ENCODE measurements at places on chromosomes 7 and 10.

- no peak for DNase-seq
- H3K27me3 ChIP-seq = peaks cover 6% of the 10 kb centered on the region
- no peaks in the 10 kb centered on the region for H3K36me3 ChIP-seq
- H3K4me1 ChIP-seq = peaks cover 2% of the 10 kb centered on the region
- H3K27ac ChIP-seq = no peak overlapping the region
- no peak overlapping the region for H3K4me3 ChIP-seq
These were observed 500.2 kb downstream of the GLRX3 start for GRCh38 chr10:130636313-130636930.

DNA sequence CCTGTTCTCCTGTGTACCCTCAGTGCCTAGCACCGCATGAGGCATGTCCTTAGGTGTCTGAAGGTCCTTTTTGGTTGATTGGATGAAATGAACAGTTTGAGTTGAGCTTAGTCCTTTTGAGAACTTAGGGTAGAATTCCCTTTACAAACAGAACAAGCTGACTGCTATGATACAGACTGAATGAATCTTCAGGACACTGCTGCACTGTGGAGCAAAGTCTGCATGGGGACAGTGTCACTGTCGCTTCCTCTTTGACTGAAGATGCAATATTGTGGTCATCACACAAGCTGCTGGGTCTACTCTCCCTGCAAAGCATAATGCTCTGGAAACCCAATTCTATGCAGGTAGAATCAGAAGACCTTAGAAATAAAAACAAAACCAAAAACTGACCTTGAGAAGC, 8.6 kb upstream of the PLAU start:
- H3K4me3 ChIP-seq = no peak overlapping the region
- H3K36me3 ChIP-seq = no peaks in the 10 kb centered on the region
- H3K27ac ChIP-seq = no peak overlapping the region

DNA sequence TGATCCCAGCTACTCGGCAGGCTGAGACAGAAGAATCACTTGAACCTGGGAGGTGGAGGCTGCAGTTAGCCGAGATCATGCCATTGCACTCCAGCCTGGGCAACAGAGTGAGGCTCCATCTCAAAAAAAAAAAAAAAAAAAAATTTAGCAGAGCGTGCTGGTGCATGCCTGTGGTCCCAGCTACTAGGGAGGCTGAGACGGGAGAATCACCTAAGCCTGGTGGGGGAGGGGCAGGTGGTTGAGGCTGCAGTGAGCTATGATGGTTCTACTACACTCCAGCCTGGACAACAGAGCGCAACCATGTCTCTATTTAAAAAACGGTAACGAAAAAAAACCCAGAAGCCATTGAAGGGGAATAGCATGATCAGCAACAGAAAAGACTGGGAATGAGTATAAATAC, 89.9 kb downstream of the ARHGAP12 start:
- no peak overlapping the region for H3K4me3 ChIP-seq
- H3K4me1 ChIP-seq = peaks cover 4% of the 10 kb centered on the region
- H3K36me3 ChIP-seq = no peaks in the 10 kb centered on the region
- no peak for DNase-seq
- H3K27me3 ChIP-seq = no peaks in the 10 kb centered on the region

GRCh38 chr7:22651036-22651435, 76.0 kb upstream of the IL6 start:
- H3K27ac ChIP-seq = no peak overlapping the region
- DNase-seq = no peak
- H3K36me3 ChIP-seq = peaks cover 11% of the 10 kb centered on the region
- H3K27me3 ChIP-seq = peaks cover 4% of the 10 kb centered on the region
- no peak overlapping the region for H3K4me3 ChIP-seq

DNA sequence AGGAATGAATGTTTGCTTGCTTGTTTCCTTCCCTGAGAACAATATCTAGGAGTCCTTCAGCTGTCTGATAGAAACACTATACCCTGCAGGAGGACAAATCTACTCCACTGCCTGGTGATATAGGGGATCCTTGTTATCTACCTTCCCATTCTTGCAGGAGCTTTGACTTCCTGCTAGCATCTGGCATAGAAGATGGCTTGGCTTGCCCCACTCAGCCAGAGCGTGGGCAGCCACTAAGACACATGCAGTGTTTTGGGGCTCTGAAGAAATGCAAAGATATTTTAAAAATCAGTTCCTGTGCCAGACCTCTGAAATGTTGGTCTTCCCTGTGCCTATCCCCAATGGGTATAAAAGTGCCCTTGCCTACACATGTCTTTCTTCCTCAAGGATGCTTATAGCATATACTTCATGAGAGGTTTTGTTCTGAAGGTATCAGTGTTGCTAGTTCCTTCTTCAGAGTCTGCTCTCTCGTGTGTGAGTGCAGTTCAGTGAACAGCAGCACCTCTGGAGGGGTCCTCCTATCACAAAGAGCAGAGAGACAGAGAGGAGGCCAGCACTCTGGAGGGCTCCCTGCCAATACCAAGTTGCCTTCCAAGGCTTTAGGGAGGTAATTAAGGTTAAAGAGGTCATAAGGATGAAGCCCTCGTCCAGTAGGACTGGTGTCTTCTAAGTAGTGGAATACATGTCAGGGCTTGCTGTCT, 149.1 kb upstream of the CALCR start:
- no peaks in the 10 kb centered on the region for H3K36me3 ChIP-seq
- H3K4me1 ChIP-seq = peaks cover 4% of the 10 kb centered on the region
- no peaks in the 10 kb centered on the region for H3K27me3 ChIP-seq
- H3K4me3 ChIP-seq = no peak overlapping the region
- DNase-seq = no peak
- no peak overlapping the region for H3K27ac ChIP-seq

DNA sequence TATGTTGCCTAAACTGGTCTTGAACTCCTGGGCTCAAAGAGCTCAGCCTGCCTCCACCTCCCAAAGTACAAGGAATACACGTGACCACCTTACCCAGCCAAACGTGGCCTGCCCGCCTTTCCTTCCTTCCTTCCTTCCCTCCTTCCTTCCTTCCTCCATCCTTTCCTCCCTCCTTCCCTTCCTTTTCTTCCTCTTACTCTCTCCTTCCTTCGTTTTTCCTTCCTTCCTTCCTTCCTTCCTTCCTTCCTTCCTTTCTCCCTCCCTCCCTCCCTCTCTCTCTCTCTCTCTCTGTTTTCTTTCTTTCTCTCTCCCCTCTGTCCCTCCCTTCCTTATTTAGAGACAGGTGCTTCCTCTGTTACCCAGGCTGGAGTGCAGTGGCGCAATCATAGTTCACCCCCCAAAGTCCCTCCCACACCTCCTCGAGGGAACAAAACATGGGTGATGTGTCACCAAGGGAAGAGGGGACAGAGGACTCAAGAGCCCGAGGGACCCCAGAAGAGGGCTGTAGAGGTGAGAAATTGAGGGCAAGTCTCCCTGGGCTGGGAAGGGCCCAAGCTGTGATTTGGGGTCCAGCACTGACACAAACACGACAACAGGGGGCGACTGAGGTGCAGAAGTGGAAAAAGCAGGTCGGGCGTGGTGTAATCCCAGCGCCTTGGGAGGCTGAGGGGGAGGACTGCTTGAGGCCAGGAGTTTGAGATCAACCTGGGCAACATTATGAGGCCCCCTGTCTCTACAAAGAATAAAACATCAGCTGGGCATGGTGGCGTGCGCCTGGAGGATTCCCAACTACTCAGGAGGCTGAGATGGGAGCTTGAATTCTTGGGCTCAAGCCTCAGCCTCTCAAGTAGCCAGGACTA, 28.1 kb downstream of the EPHB4 start:
- H3K4me1 ChIP-seq = peaks cover 13% of the 10 kb centered on the region
- peaks cover 11% of the 10 kb centered on the region for H3K27me3 ChIP-seq
- H3K36me3 ChIP-seq = no peaks in the 10 kb centered on the region
- H3K4me3 ChIP-seq = no peak overlapping the region
- peak; percentile 56 for DNase-seq

- H3K4me1 ChIP-seq = no peaks in the 10 kb centered on the region
- no peak overlapping the region for H3K27ac ChIP-seq
- H3K27me3 ChIP-seq = no peaks in the 10 kb centered on the region
These were observed 518.2 kb downstream of the SORCS3 start for GRCh38 chr10:105159268-105159667.

DNA sequence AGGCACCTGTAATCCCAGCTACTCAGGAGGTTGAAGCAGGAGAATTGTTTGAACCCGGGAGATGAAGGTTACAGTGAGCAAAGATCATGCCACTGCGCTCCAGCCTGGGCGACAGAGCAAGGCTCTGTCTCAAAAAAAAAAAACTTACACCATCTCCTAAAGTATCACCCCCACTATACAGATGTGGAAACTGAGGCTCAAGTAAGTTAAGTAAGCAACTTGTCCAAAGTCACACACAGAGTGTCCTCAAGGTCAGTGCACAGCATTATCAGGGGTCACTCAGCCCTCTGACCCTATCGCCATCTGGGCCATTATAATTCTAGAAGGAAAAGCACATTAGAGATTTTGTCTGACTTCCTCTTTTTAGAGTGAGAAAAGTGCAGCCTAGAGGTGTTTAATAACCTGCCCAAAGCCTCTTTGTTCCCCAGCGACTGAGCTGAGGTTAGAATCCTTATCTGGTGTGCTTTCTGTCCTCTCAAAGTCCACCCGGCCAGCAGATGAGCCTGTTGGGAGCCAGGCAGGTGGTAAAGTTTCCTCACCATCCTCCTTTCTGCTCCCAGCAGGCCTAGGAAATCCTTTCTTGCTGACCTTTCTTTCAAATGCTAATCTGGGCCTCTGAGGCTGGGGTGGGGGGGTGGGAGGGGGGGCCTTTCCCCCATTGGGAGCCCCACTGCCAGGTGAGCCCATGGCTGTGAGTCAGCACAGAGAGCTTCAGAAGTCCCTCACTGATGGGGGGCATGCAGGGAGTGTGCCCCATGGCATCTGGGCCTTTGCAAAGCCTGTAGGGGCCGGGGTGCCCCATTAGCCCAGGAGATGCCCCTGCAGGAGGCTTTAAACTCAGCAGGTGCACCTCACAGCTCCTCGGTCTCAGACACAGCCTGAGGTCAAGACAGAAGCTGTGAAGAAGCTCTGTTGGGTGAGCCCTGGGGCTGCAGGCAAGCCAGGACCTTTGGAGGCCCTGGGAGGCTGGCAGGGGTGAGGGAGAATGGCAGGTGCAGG, 12.0 kb upstream of the KCNMA1 start:
- no peak overlapping the region for H3K4me3 ChIP-seq
- no peaks in the 10 kb centered on the region for H3K4me1 ChIP-seq
- no peak for DNase-seq
- H3K36me3 ChIP-seq = no peaks in the 10 kb centered on the region

GRCh38 chr10:87818505-87819288, 671 bp upstream of the ATAD1 start:
- H3K27me3 ChIP-seq = no peaks in the 10 kb centered on the region
- peak; percentile 31 for DNase-seq
- H3K27ac ChIP-seq = peak overlapping the region; percentile 95
- peaks cover 30% of the 10 kb centered on the region for H3K4me1 ChIP-seq

DNA sequence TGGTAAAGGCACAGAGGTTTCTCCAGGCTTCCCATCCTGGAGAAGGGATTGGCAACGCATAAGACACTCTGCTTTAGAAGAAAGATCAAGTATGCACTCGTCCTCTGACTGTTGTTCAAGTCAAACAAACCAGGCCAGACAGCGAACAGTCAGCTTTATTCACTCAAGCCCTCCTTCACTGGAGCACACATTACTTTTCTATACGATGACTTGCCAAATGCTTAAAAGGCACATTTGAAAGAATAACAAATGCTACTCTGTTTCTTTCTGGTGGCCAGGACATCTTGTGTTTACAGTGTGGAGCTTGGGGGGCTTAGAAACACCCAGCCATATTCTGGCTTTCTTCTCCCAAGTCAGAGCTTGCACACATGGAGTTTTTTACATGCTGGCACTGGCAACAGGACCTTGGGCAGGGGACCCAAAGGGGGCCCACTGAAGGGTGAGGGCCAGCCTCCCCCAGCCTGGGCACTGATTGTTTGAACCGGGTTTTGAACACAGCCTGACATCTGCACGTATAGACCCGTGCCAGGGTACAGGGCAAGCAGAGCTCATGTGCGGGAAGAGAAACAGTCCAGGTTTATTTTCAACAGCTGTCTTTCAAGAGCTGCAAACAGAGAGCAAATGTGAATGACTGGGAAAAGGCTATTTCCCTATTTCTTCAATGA, 33.3 kb upstream of the FGFR2 start:
- H3K27ac ChIP-seq = peak overlapping the region; percentile 52
- no peaks in the 10 kb centered on the region for H3K36me3 ChIP-seq
- no peaks in the 10 kb centered on the region for H3K4me1 ChIP-seq
- H3K27me3 ChIP-seq = no peaks in the 10 kb centered on the region

DNA sequence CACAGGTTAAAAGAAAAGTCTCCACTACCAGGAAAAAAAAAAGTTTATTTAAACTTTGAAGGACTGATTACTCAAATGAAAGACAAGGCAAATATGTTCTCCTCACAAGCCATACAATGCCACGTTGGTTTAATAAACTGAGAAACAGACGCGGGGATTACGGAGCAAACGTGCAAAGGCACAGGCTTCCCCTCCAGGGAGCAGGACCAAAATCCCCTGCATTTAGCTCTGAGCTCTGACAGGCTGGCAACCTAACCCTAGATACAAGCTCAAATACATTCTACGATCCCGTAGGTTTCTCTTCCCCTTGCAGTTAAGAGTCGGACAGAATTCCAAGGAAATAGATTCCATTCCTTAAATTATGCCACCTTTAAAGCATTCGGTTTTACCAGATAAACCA, 7.7 kb upstream of the GRB10 start:
- H3K4me3 ChIP-seq = no peak overlapping the region
- DNase-seq = no peak
- peaks cover 3% of the 10 kb centered on the region for H3K4me1 ChIP-seq
- H3K36me3 ChIP-seq = no peaks in the 10 kb centered on the region
- no peak overlapping the region for H3K27ac ChIP-seq

DNA sequence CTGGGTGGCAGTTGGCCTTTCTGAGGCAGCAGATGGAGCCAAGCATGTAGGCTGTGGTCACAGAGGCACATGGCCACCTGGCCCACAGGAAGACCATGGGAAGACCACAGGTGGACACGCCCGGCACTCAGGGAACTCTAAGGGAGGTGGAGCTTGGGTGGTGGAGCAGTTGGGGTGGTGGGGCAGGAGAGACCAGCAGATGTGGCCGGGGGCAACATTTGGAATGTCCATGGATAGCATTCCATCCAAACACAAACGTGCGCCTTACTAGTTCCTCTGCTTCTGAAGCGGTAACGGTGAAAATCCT, 290.9 kb downstream of the PTPRN2 start:
- H3K4me1 ChIP-seq = no peaks in the 10 kb centered on the region
- peaks cover 5% of the 10 kb centered on the region for H3K27me3 ChIP-seq
- no peak for DNase-seq
- no peak overlapping the region for H3K27ac ChIP-seq
- H3K4me3 ChIP-seq = no peak overlapping the region

- H3K4me3 ChIP-seq = no peak overlapping the region
- peaks cover 11% of the 10 kb centered on the region for H3K4me1 ChIP-seq
- no peak for DNase-seq
- H3K27me3 ChIP-seq = peaks cover 7% of the 10 kb centered on the region
These were observed 127.2 kb downstream of the WDFY4 start for GRCh38 chr10:48811917-48812316.

All from activated naive CD8-positive, alpha-beta T cell treated with anti-CD3 and anti-CD28 coated beads, Interleukin-2, amount 10 ng/mL, durations not matched to agents 7 days and 5 days (primary cell).